DND-41 (cell line): ENCODE measurements at places on chromosomes 2 and 18.

GRCh38 chr2:72887740-72888437 is 681 bp downstream of the SPR start:
- no peak for DNase-seq

- DNase-seq, result no peak
Observed at GRCh38 chr18:10122988-10123950, 209.5 kb downstream of the VAPA start.

DNA sequence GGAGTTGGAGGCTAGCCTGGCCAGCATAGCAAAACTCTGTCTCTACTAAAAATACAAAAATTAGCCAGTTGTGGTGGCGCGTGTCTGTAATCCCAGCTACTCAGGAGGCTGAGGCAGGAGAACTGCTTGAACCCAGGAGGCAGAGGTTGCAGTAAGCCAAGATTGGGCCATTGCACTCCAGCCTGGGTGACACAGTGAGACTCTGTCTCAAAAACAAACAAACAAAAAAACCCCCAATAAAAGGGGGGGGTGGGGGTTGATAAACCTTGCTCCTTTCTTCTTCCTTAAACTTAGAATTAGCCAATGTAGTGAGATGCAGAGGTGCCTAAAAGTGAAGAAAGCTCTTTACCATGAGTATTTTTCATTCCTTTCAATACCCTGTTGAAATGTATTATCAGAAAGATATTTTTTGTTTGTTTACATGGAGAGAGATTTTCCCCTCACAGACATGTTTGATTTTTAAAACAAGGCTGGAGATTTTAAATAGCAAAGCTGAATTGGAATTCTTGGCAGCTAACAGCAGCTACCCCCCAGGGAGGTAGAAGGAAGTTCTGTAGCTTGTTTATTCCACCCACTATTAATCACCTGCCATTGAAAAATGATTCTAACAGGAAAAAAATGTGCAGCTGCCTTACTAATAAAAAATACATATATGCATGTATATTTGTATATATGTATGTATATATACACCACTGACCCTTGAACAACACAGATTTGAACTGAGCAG is 48.6 kb downstream of the GYPC start:
- DNase-seq, result no peak

GRCh38 chr2:144234542-144234871 is 285.4 kb downstream of the ZEB2 start:
- no peak for DNase-seq

- no peak for DNase-seq
Observed at GRCh38 chr2:227293531-227293930, 31.5 kb upstream of the MFF start.

DNA sequence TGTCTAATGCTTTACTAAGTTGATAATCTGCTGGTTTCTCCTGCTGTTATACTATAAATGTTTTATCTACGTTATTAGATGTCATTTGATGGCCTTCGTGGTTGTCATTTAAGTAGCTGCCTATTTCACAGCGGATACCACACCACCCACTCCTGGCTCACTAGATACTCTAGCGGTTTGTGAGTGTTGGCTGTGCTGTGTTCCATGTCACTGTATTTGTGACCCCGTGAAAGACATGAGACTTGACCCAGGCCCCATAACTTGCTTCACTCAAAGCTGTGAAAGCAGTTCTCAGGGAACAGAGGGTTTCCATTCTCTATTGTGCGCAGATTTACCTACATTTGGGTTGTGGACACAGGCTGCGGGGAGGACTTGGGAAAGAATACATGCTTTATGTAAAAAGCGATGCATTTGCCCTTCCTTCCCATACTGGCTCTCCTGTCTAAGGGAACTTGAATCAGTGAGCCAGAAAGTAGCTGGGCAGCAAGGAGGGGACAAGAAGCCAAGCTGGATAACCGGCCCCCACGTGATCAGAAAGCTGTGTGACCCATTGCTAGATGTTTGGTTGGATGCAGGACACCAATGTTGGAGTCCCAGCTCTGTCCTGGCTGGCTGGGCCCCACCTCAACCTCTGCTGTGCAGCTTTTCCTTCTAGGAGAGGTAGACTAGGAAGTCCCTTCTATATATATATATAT is 52.2 kb downstream of the PLB1 start:
- no peak for DNase-seq

- no peak for DNase-seq
Observed at GRCh38 chr2:157442636-157443035, 1.3 kb downstream of the CYTIP start.

DNA sequence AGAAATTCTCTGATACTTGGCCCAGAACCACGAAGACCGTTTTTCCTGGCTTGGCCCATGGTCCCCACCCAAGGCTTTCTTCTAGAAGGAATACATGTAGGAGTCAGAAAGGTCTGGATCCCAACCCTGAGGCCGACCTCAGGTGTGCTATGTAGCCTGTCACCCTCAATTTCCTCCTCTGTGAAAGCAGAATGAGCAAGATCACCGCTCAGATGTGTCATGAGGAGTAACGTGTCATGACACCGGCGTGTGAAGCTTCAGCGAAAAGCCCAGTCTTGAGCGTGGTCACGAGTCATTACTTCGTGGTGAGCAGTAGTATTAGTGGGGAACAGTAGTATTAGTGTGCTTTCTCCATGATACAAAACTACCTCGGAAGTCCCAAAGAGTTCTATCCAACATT is 103.4 kb downstream of the ALPK2 start:
- no peak for DNase-seq

DNA sequence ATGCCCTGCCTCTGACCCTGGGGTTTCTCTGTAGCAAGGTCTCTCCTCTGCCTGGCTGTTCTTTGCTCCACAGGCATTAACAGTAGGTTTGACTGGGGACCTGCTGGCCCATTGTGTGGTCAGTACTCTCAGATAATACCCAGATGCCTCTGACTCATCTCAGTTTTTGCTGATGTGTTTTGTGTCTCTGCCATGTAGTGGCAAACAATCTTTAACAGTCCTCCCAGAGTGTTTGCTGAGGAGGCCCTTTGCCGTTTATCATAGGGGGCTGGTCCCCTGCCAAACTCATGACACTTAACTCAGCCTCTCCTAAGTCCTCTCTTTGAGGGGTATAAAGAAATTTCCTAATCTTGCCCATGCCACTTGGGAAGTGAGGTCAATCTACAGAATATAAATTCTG is 793.7 kb upstream of the FANCL start:
- DNase-seq, result no peak

GRCh38 chr2:229313591-229313990 is 42.5 kb upstream of the PID1 start:
- DNase-seq, result no peak

DNA sequence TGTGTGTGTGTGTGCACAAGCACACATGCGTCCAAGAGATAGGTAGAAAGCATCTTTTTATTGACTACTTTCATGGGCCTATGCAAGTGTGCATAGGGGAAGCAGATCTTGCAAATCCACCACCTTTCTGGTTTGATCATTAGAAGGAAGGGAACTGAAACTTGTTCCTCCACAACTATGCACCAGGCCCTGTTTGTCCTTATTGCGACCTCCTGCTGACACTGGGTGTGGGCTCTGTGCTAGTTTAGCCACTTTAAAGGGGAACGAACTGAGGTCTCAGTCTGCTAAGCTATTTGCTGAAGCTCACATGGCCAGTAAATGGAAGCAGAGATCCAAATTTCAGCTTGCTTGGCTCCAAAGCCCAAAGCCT is 32.1 kb upstream of the INSIG2 start:
- no peak for DNase-seq

DNA sequence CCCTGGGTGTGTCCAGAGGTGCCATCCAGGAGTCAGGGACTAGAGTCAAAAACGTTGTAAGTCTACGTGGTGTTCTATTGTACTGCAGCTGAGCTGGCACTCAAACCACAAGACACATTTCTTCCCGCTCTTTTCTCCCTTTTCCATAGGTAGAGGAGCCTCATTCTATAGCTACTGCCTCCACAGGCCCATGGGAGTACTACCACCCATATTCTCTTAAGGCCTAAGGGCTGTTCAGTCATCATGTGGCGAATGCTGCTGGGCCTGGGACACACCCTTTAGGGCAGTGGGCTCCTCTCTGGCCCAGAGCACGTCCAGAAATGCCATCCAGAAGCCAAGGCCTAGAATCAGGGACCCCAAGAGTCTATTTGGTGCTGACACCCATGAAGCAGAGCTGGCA is 1271.7 kb downstream of the CNTNAP5 start:
- no peak for DNase-seq

GRCh38 chr2:216485745-216486144 is 12.9 kb upstream of the RPL37A start:
- no peak for DNase-seq

DNA sequence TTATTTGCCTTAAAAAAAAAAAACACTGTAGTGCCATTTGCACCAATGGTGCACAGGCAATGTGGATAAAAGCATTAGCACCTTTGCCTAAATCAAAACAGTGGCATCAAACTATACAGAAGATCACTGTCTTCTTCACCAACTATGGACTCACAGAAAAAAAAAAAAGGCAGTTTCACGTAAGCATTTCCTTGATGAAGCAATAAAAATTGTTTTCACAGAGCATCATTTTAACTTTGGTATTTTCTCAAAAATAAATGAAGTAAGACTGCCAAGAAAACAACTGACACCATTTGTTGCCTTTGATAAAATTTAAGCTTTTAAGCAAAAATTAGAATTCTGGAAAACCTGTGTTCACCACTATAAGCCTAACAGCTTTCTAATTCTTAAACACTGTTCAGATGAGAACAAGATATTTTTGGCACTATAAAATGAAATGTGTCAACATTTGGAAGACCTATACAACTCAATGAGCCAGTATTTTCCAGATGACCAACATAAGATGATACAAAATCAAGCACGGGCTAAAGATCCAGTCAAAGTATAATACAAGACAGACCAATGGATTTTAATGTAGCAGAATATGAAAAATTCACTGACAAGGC is 21.1 kb downstream of the METTL8 start:
- DNase-seq, result no peak

DNA sequence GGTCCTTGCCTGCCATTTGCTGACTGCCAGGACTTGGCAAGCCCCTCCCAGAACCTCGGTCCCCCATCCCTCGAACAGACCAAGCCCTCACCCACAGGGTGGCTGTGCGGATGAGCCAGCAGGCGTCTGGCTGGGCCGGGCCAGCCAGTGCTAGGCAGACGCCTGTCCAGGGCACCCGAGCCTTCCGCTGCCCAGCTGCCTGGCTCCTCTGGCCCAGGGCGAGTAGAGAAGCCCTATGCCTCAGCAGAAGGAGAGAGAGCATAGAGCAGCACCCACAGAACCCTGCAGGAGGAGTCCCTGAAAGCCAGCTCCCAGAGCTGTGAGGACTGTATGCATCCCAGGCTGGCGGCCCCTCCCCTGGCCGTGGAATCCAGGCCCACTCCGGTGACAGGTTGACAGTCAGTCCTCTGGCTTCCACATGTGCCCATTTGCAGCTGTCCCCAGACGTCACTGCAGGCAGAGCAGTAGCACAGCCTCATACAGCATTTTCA is 62.1 kb upstream of the GLI2 start:
- no peak for DNase-seq

DNA sequence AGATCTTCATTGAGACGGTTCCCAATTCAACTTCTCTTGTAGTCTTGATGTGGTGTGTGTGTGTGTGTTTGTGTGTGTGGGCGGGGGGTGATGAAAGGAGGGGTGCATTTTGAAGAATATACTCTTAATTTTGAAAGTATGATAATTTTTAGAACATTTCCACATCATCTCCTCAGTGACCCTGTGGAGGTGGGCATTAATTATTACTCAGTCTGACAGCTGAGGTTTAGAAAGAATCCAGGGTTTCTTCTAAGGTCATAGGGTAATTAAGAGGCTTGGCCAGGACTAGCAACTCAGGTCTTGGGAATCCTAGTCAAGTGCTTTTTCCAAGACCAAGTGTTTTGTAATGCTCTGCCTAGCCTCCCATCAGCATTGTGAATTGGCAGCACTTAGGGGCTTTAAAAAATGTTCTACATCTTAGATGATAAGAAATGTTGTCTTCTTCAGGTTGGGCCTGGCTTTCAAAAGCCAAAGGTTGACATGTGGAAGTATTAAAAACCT is 100.5 kb downstream of the SPTBN1 start:
- DNase-seq, result no peak

- DNase-seq, result no peak
Observed at GRCh38 chr2:20094955-20095354, 43.5 kb upstream of the LAPTM4A start.

DNA sequence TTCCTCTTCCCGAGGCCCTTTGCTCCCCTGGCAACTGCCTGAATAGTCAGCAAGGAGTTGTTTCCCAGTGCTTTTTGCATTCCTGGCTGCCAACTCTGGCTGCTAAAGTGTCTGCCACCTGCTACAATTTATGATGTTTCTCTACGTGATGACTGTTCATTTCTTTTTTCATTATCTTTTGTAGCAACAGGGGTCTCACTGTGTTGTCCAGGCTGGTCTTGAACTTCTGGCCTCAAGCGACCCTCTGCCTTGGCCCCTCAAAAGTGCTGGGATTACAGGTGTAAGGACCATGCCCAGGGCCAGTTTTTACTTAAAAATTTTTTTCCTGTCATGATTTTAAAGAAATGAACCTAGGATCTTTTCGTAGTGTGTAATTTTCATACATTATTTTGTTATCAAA is 11.3 kb downstream of the EHBP1 start:
- DNase-seq, result no peak

DNA sequence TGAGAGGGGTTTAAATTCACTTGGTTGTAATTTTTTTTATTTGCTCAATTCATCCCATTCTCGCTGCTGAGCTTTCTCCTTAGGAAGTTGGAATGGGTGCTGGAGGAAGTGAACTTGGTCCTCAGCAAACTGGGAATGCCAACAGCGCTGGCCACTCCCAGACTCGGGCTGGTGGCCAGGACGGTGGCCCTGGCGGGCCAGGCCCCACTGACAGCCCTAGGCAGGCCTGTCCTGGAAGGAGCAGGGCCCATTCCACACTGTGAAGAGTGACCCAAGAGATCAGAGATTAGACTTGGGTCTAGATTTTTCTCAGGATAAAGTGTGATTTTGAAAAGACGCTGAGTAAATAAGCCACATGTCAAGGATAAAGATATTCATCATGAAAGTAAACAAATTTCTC is 132.7 kb downstream of the HDAC4 start:
- DNase-seq, result no peak

DNA sequence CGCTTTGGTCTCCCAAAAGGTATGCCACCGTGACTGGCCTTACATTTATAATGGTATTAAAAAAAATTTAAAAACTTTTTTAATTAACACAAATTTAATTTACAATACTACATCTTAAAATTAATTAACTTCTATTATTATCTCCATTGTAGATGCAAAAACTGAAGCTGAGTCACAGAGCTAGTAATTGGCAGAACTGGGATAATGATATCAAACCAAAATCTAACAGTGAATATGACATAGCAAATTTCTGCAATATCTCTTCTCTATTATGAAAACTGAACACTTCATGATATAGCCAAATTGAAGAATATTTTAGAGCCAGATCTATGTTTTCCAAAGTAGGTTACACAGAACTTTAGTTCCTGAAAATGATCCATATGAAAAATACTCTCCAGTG is 66.4 kb upstream of the CHAC2 start:
- DNase-seq, result no peak

- DNase-seq, result no peak
Observed at GRCh38 chr2:148508878-148509287, 135.7 kb upstream of the EPC2 start.

GRCh38 chr2:127081826-127082633 is 24.9 kb downstream of the BIN1 start:
- no peak for DNase-seq
